ENCODE measurements at places on chromosomes 16 and 17. TPM values are rescaled to one million over a fixed set of nuclear protein-coding genes. Genes with fewer than 3 reads are reported as not detected.

Gene CWC25
- 22.4 TPM for total RNA-seq

Gene SHISA6
- 1.2 TPM for total RNA-seq

Gene NPB
- total RNA-seq, result not detected

Gene CNTNAP4
- total RNA-seq, result 0.22 TPM

Gene SLC6A4
- not detected for total RNA-seq

Gene PRM3
- not detected for total RNA-seq

Gene USP10
- total RNA-seq, result 86.0 TPM

Gene C16orf89
- total RNA-seq, result 14.1 TPM

Gene IL21R
- 0.22 TPM for total RNA-seq

Gene MAP3K14
- 8.7 TPM for total RNA-seq

Gene MYO18A
- 48.6 TPM for total RNA-seq

Gene NOTUM
- total RNA-seq, result not detected

Gene CHST4
- 0.26 TPM for total RNA-seq

Gene BCO1
- total RNA-seq, result not detected

Gene SULT1A4
- 11.6 TPM for total RNA-seq

Gene NLE1
- total RNA-seq, result 14.0 TPM

Gene KCNG4
- total RNA-seq, result not detected

Gene DUSP14
- total RNA-seq, result 27.0 TPM

Gene PITPNC1
- 47.1 TPM for total RNA-seq

Gene YPEL3
- 49.3 TPM for total RNA-seq

Gene ZFP3
- 4.2 TPM for total RNA-seq

Gene HSF4
- 29.7 TPM for total RNA-seq

Gene KCNH4
- total RNA-seq, result 0.55 TPM

Gene SLX1A
- total RNA-seq, result 25.2 TPM

Gene LRRC36
- total RNA-seq, result 0.22 TPM

Gene CRHR1
- total RNA-seq, result not detected

Gene ERN2
- 1.9 TPM for total RNA-seq

Gene ALOXE3
- total RNA-seq, result not detected
